Activated T-helper 9 cell treated with anti-CD3 and anti-CD28 coated beads, Interleukin-2, amount 50 U/mL, for 16 hours (primary cell): ENCODE measurements at places on chromosomes 7 and 10.

DNA sequence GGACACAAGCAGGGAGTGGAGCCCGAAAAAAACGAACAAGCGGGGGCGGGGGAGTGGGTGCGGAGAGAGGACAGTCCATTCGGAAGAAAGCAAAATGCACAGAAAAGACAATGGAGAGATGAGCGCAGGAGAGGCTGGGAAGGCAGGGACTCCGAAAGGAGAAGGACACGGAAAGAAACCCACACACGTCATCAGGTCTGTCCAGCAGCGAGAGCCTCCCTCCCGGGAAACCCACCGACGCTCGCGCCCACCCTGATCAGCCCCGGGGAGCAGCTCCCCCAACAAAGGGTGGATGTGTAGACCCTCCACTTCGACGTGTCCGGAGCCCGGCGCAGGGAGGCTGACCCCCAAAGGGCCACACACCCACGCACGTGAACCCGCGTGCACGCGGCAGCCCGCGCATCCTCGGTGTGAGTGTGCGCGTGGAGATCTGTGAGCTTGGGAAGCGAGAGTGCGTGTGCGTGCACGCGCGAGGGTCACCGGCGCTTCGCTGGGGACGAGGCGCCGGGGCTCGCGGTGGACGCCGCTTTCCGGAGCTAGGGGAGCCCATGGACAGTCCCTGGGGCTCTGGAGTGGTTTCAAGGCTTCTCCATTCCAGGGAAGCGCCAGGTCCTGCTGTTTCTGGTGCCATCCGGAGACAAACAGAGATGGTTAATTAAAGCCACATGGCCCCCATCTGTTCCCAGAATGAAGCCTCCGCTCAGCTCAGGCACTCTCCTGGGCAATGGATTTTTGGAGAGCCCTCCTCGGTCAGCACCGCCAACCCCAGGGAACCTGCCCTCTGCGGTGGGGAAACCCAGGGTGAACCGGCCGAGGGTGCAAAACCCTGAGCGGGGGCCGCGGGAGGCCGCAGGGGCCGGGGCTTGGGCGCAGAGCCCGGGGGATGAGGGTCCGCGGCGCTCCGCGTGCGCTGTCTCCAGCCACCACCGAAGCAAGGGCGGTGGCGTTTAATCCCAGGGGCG lies 916 bp downstream of the LAMB1 start:
- DNase-seq, result no peak

DNA sequence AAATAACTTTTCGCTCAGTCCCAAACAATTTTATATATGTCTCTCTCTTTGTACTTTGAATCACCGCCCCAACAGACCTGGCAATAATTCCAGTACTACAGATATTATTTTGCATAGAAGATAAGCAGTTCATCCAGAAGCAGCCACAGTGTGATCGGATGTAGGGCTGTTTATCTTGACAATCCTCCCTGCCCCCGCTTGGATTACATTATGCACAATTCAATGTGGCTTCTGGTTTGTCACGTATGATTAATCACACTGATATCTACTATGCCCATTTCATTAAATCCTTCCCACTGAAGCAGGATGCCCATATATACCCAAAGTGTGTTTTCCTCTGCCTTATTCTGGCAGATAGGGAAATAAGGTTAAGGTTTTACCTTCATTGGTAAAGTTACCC lies 115.2 kb downstream of the PDE1C start:
- no peak for DNase-seq

DNA sequence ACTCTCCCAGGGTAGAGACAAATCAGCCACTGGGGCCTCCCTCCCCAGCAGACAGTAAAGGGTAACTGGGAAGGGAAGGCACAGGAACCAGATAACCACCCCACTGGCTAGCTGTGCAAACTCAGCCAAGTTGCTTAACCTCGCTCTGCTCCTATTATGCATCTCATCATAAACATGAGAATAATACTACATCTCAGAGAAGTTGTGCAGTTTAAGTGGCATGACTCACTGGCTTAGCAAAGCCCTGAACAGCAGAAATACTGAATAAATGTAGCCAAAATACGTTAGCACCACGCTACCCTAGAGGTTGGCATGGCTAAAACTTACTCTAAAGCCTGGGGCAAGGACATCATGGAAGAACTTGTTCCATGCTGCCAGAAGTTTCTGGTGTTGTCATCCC lies 128.1 kb upstream of the ANK3 start:
- DNase-seq, result no peak

DNA sequence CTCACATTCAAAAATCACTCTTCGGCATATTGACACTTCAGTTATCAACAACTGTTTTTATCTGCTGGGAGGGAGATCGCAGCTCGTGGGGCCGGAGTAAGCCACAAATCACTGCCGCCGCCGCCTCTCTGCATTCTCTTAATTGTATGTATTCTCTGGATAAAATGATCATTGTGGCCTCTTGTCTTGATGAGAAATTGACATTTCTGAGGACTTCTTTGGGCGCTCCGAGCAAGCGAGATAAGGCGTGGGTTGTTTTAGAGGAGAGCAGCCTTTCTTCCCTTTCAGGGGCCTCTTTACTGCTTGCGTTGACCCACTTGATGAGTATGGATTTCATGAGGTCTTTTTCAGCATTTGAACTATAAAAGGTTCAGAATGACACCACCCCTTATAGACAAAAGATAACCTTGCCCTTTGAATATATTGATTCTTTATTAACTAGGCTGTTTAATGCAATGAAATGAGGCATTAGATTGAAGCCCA lies 130.6 kb downstream of the EBF3 start:
- DNase-seq, result no peak

GRCh38 chr10:112799038-112799437 lies 151.0 kb upstream of the TCF7L2 start:
- DNase-seq, result no peak
